ENCODE measurements at places on chromosomes 6 and 20.

DNA sequence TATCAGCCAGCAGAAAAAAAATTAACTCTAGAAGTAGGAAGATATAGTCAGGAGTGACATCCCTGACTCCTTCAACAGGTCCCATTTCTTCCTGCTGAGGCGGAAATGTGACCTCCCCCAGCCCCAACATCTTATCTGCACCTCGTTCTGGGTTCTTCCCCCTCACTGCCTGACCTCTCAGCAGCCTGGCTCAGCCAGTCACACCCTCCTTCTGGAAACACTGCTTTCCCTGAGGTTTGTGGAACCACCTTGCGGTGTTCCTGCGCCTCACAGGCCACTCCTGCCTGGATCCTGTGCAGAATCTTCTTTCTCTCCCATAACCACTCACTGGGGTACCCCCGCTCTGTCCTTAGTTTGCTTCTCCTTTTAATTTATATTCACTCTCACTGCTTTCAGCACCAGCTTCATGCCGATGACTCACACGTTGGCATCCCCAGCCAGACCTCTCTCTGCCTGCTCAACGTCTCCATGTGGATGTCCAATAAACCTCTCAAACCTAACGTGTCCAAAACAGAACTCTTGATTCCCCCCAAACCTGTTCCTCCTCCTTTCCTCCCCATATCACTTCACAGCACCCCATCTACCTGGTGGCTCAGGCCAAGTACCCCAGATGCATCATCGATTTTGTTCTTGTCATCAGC, 222.8 kb upstream of the PLN start:
- no peak for DNase-seq

GRCh38 chr6:14210077-14210476, 92.5 kb downstream of the CD83 start:
- DNase-seq: no peak

- DNase-seq: no peak
These were observed 35.2 kb upstream of the SASH1 start for GRCh38 chr6:148307405-148307804.

GRCh38 chr20:62025394-62025793, 40.3 kb downstream of the TAF4 start:
- DNase-seq: peak; percentile 49

DNA sequence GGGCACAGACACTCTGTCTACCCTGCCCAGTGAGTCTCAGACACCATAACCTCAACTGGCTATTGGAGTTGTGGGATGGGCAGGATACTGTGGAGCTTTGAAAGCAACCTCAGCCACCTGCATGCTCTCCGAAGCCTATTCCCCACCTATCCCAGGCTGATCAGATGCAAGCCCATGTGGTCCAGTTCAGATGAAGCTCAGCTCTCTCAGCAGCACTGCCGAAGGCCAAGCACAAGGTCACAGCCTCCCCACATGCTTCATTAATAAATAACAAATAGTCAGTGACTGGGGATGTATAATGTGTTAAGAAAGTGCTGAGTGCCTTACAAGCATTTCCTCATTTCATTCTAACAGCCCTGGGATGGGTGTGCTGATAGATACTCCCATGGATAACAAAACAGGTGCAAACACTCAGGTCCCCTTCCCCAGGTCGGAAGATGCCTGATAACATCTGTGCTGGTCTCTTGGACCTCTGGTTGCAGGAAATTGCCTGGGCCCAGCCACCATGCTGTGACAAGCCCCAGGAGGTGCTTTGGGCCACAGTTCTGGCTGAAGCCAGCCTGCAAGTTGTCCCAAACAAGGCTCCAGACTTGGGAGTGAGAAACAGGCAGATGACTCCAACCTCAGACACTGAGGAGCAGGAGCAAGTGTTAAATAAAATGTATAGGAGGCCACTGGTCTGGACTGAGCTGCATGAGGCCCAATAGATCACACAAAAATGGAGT, 3.7 kb downstream of the ACSS1 start:
- no peak for DNase-seq
